Right renal cortex interstitium (tissue), 3 donors: ENCODE measurements at places on chromosomes 6 and 20. TPM values are rescaled to one million over a fixed set of nuclear protein-coding genes. Genes with fewer than 3 reads are reported as not detected.

The LINC00237 gene
- not detected for polyA plus RNA-seq

- no peak for DNase-seq
Observed at GRCh38 chr6:70289299-70289698, 13.6 kb downstream of the COL9A1 start.

DNA sequence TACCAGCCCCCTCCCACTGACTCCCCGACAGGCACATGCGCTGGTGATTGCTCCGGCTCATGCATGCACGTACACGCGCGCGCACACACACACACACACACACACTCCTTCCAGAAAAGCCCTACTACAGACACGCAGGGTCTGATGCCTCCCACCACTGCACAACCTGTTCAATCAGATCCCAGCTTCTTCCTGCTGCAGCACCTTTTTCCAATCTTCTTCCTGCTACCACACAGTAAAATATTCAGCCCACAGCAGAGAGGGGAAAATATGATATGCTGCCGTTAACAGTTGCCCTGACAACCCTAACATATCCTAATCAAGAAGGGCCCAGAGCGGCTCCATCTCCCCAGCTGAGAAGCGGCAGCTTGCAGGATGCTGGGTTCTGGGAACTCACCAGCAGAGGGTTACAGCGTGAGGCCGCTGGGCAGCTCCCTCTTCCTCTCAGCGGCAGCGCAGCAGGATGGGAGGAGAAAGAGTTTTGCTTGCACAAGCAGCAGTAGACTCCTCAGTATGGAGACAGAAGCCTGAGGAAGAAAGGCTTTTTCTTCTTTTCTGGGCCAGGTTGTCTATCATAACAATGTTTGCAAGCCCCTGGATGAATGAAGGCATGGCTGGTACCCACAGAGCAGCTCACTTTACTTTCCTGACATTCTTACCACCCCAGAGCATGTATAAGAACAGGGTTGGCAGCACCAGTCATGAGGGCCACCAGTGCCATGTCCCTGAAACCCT is 23.9 kb downstream of the MAP7 start:
- no peak for DNase-seq

The BPIFB1 gene
- not detected for polyA plus RNA-seq

The CALHM5 gene
- polyA plus RNA-seq = 3.3 TPM

The SCUBE3 gene
- polyA plus RNA-seq = 42.5 TPM

The YIPF3 gene
- polyA plus RNA-seq = 148 TPM

DNA sequence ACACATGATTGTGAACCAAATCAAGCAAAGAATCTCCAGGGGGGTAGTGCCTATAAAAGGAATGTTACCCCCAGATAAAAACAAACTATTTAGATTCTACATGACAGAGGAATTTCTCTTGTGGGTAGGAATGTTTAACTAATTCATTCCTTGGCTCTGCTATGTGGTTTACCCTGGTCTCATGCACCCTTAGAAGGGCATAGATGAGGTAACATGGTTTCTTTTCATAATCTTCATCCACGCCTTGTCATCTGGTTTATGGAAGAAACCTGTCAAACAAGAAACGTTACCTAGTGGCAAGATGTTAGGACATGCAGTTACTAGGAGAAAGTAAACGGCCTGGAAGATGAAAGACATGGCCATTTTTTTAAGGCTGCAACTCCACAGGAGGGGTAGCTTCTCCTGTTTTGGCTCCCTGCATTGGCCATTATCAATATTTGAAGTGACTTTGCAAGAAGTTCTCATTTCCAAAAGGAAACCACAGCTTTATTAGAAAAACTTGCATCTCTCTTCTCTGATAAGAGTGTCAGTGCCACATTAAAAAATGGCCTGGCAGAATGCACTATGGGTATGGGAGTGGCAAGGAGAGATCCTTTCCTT is 45.5 kb downstream of the STX11 start:
- DNase-seq = no peak

DNA sequence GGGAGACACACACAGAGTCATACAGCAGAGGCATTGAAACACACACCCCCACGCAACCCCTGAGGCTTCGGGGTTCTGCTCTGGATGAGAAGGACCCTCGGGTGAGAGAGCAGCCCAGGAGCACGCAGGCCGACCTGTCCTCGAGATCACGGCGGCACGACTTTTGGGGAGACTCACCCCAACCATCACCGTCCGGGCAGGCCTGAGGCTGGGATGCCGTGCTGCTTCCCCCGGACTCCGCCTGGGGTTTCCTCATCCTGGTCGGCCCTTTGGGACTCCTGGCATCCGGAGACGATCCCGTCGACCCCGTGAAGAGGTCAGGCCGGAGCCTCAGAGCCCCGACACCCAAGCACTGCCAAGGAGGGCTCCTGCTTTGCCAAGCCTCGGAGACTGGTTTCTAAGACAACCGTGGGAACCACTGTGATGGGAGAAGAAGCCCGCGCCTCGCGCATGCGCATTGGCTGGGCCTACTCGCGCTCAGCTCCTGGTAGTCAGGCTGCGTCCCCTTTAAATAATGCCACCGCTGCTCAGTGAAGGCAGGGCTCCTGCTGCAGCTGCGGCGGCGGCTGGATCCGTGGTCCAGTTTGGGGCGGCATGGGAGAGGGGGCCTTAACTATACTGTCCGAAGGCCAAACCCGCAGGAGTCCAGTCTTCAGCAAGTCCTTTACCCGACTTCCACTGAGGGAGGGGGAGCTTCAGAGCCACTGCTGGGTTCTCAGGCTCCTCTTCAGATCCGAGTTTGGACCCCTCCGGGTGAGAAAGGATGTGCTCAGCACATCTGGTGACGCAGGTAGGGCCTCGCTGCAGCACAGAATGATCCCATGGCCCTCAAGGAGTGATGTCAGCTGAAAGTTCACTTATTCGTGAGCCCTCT is 171.4 kb upstream of the ZNF337 start:
- DNase-seq = no peak

DNA sequence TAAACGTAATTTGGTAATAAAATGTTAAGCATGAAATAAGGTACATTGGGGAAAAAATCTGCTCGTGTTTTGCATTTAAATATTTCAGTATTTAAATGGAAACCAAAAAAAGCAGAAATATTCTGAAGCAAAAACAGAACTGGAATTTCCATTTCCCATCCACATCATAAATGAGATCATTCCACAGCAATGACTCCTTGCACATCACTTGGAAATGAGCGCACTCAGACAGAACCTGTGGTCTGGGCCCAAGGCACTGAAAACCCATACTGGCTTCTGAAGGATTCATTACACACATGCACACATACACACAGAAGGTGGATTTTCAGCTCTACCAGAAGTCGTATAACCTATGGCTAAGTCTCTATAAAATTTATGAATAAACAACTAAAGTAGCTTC is 174.8 kb downstream of the IBTK start:
- DNase-seq = no peak

The SRSF12 gene
- 13.7 TPM for polyA plus RNA-seq

DNA sequence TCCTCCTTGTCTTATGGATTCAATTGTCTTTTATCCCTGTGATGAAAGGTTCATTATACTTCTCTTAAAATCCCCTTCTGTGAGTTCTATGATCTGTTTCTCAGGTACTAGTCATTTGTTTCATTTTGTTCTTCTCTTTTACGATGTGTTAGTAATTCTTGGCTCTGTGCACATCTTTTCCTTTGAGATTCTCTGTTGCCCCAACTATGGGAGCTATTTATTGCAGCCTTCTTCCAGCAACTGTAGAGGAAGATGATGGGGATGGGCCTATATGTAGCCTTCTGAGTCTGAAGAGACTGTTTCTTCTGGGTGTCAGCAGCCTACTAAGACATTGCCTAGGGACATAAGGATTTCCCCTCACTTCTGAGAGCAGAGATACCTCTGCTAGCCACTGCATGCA is 50.4 kb upstream of the TRERF1 start:
- DNase-seq = no peak
